ENCODE measurements at places on chromosomes 1 and 21.

- peak; percentile 20 for DNase-seq
Observed at GRCh38 chr1:67134695-67135094, at the start of gene C1orf141. TSS of gene C1orf141 (minus strand) at chr1:67134970. CDS start at chr1:67127240, 7,730 bp downstream.

GRCh38 chr21:42377211-42377950, 11.0 kb upstream of the TFF1 start:
- no peak for DNase-seq

GRCh38 chr1:235545292-235545930, 41.2 kb upstream of the B3GALNT2 start:
- no peak for DNase-seq

- no peak for DNase-seq
Observed at GRCh38 chr1:15724949-15725880, 10.8 kb upstream of the SLC25A34 start.

DNA sequence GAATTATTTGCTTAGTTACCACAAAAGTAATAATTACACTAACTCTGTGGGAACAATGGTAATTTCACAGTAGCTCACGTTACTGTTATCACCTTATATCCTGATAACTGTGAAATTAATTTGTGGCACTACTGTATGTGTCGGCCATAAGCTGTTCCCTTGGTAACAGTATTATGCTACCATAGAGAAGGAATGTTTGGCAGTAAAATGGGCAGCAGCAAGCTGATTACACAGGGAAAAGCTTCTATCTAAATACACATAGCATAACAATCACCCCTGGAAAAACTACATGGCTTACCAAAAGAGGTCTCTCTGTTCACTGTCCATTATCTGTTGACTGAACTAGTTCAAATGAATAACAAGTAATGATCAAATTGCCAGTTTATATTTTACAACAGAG, 124.1 kb downstream of the DPYD start:
- no peak for DNase-seq

DNA sequence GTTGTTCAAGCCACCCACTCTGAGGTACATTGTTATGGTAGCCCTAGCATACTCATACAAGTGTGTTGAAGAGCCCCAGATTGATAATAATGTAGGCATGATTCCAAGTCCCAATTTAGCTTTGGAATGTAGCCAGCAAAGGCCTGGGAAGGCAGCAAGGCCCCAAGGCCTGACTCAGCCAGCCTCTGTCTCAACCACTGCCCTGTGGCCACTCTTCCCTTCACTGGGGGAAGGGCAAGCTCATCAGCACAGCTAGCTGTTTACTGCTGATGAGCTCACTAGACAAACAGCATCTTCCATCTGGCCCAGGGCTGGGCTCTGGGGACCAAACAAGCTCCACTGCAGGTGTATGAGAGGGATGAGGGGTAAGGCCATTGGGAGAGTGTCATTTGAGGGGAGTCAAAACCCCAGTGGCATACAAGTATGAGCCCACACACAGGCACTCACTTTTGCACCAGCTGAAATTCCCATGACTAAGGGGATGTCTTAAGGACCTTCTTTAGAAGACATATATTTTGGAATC, 2.2 kb upstream of the IRF6 start:
- DNase-seq: peak; percentile 59

DNA sequence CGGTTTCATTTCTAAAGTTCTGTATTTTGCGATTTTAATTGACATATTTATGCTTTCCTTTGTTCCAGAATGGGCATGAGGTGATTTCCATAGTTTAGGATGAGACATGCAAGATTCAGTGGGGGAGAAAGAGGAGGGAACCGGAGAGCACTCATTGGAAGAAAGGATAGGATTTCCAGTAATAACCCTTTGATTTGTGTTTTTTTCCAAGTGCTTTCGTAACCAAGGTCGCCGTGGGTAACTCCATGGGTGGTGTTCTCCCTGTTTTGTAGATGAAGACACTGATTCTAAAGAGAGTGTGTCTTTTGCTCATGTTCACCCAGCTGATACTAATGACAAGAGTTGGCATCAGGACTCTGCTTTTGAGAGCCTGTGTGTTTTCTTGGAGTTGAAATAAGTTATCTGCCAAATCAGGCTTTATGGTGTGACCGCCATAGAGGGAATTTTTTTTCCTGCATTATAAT, 170.1 kb downstream of the DHRS3 start:
- DNase-seq: no peak

- DNase-seq: no peak
Observed at GRCh38 chr1:196442366-196442765, 165.9 kb downstream of the KCNT2 start.

DNA sequence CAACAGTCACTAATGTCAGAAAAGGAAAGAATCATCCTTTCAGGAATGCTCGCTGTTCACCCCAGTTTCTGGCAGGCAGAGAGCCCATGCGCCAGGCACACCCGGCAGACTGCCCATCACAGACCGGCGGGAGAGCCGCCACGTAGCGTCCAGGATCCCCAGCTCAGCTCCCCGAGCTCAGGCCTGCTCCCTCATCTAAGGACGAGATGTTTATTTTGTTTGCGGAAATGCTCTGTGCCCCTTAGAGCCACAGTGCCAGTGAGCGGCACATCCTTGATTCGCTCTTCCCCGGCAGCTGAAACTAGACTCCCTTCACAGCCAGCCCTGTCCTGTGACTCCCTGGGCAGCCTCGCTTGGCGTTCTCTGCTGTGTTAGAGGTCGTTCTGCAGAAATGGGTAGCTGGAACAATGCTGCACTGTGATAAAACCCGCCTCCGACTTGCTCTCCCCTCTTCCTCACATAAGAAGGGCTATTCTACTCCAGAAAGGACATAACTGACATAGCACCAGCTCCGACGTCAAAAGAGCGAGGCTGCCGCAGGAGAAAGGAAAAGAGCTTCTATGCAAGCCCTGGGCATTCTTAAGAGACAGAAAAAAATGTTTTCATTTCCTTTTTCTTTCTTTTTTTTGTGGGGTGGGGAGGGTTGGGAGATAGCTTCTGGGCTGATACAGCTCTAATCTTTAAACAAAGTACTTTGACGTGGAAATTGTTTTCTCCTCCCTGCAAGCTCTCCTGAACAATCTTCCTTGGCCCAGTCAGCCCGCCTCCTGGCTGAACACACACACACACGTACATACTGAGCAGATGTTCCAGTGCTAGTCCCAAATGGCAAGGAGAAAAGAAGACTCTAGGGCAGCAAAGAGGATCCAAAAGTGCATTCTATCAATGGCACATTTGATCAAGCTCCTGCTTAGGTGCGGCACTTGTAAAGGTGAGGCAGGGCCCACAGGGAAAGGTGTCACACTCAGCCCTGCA, 37.2 kb downstream of the MRAP start:
- no peak for DNase-seq

- DNase-seq: no peak
Observed at GRCh38 chr1:239288820-239289554, 97.4 kb upstream of the CHRM3 start.

- no peak for DNase-seq
Observed at GRCh38 chr21:25425156-25425555, 182.1 kb downstream of the MRPL39 start.

DNA sequence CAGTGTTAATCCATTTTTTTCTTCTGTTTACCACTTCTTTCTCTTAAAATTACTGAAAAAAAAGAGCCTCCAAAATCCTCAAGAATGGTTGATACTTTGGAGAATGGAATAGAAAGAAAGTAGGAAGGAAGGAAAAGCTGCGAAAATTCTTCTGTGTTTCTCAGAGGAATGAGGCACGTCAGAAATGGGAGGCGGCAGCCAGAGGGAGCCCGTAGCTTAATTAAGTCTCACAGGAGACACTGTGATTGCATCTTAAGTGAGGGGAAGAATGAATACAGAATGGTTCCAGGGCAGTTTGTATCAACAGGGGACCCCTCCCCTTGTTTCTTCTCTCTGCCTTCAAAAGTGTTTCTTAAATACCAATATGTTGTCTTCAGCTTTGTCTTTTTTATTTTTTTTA, 1099.5 kb downstream of the PLA2G4A start:
- no peak for DNase-seq

- DNase-seq: no peak
Observed at GRCh38 chr1:223299553-223299952, 64.4 kb downstream of the SUSD4 start.

DNA sequence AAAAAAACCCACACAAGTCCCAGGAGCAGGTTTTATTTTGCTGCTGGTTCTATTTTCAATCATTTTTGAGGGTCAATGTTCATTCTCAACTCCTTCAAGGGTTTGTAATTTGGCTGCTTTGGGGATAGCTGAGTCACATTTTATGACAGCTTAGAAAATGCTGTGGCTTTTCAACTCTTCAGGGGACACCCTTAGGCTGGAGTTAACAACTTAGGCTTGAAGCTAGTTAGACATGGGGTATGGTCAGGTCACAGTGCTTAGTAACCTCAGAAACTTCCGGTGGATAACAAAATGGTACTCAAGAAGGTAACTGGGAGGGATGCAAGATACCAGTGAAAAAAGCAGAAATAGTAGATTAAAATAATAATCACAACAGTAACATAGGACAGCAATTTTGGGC, 308.8 kb downstream of the HHIPL2 start:
- no peak for DNase-seq

DNA sequence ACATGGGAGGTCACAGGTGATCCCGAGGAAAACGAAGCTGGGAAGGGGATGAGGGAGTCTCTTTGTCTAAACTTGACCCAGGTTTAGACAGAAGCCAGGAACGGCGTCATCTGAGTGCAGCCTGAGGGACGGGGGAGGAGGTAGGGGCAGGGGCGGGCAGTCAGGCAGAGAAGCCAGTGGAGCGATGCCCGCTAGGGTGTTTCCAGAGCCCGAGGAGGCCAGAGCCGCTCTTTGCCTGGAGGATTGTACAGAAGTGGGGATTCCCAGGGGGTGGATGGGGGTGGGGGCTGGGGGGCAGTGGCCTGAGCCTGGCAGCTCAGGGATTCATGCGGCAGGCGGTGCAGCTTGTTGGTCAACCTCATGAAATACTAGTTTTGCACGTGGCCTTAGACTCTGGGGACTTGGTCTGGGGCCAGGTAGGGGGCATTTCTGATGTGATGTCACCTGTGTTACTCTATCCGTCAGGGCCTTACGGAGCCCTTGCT, 58.4 kb downstream of the VPS26C start:
- DNase-seq: peak; percentile 36

DNA sequence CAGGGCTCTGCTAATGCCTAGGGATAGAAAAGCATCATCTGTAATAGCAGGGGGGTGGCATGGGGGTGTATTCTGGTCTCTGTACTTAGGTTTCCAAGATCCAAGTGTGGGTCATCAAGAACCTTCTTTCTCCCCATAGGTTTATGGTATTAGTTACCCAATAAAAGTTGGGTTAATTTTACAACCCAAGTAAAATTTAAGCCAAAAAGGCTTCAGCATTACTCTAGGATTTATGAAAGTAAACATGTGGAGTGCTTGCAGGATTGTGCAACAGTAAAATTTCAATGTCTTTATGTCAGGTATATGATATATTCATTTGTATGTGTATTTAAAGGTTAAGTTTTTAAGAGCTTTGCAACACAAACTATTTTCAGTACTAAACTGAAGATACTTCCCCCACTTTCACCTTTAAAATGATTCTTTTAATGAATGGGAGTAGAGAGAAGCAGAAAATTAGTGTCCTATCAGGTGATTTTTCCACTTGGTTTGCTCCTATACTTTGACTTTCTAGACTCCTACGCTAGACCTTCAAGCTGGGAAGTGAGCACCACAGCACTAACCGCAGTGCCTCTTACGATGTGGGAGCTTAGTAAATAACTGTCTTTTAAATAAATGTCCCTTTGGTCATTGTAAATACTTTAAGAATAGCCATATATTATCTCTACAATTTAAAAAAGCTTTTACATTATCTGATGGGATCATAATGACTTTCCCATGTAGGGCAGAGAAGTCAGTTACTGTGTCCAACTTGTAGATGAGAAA, 67.8 kb upstream of the UBE2U start:
- no peak for DNase-seq

DNA sequence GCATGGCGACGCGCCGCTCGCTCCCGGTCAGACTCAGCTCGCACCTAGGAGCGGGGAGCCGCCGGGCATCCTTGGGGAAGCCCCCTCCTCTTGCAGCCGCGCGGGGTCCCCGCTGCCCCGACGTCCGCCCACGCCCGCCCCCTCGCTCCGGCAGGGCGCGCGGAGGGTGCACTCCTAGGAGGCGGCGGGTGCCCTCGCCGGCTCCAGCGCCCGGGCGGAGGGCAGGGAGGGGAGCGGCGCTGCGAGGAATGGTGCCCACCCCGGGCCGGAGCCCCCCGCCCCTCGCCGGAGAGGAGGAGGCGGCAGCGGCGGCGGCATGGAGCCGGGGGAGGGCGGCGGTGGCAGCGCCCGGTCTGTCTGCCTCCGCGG, 488 bp downstream of the FAM78B start:
- no peak for DNase-seq

DNA sequence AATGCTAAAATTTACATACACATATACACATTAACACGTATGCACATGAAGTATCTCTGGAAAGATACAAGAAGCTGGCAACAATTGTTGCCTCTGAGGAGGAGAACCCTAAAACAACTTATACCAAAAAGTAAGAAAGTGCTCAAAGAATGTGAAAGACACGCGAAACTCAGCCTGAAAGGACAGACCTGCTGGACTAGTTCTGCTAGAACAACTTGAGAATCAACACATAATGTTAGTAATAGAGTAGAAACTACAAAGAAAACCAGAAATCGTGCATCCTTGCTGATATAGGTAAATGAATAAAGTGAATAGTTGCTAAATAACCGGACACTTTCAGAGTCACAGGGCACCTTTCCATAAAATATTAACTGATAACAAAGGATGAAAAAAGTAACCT, 242.5 kb downstream of the RERE start:
- no peak for DNase-seq

GRCh38 chr1:172360985-172361384, 59.5 kb upstream of the C1orf105 start:
- DNase-seq: no peak

DNA sequence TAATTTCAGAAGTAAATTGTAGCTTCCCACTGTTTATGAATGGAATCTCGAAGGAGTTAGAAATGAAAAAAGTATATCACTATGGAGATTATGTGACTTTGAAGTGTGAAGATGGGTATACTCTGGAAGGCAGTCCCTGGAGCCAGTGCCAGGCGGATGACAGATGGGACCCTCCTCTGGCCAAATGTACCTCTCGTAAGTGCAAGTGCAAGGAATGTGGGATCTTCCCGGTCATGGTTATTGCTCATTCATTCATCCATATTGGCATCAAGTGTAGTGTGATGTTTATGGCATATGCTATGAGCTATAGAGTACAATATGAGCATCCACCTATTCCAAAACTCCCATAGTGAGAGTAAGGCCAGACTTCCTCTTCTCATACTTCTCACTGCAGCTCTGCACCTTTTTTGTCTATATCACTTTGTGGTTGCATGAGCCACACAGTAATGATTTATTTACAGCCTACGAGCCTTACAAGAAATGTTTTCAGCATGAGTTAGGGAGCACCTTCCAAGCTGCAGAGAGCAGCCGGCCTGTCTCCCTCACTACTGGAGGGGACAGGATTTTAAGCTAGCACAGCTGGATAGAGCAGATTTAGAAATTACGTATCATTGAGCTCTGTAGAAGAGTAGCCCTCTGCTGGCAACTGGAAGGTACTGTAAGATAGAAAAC, 24.9 kb upstream of the CR1L start:
- DNase-seq: no peak

- DNase-seq: no peak
Observed at GRCh38 chr1:162908236-162908635, 47.3 kb upstream of the CCDC190 start.
